ENCODE measurements at places on chromosomes 13 and 19. TPM values are rescaled to one million over a fixed set of nuclear protein-coding genes. Genes with fewer than 3 reads are reported as not detected.

ZNF808 gene
- polyA plus RNA-seq, result 2.6 TPM

KLF5 gene
- 6.4 TPM for polyA plus RNA-seq

TEKTIP1 gene
- 0.84 TPM for polyA plus RNA-seq

CYP4F12 gene
- 17.7 TPM for polyA plus RNA-seq

SLC17A7 gene
- 0.23 TPM for polyA plus RNA-seq

ZNF296 gene
- polyA plus RNA-seq, result 0.22 TPM

RAVER1 gene
- 7.4 TPM for polyA plus RNA-seq

EID2B gene
- polyA plus RNA-seq, result 0.98 TPM

CEACAM18 gene
- polyA plus RNA-seq, result not detected

SBK3 gene
- polyA plus RNA-seq, result 0.29 TPM

FGF22 gene
- 0.68 TPM for polyA plus RNA-seq

SDHAF1 gene
- 14.9 TPM for polyA plus RNA-seq

IL11 gene
- 0.28 TPM for polyA plus RNA-seq

ZNF577 gene
- polyA plus RNA-seq, result 6.8 TPM

ZNF723 gene
- not detected for polyA plus RNA-seq

SELENOV gene
- polyA plus RNA-seq, result not detected

SLC6A16 gene
- polyA plus RNA-seq, result 1.6 TPM

IZUMO1 gene
- polyA plus RNA-seq, result 0.66 TPM

ATP4B gene
- polyA plus RNA-seq, result 0.03 TPM

CLDN10 gene
- polyA plus RNA-seq, result 0.11 TPM

ZNF444 gene
- 13.7 TPM for polyA plus RNA-seq

CRB3 gene
- 4.1 TPM for polyA plus RNA-seq

SWSAP1 gene
- polyA plus RNA-seq, result 2.1 TPM

ZBTB32 gene
- 0.12 TPM for polyA plus RNA-seq

PAN3 gene
- polyA plus RNA-seq, result 5.9 TPM

FBXO46 gene
- 7.0 TPM for polyA plus RNA-seq

ZNF8 gene
- polyA plus RNA-seq, result 0.68 TPM

COL4A1 gene
- 103 TPM for polyA plus RNA-seq

FUZ gene
- polyA plus RNA-seq, result 20.9 TPM

FLT1 gene
- polyA plus RNA-seq, result 6.3 TPM

MRPL4 gene
- 85.7 TPM for polyA plus RNA-seq

ANGPTL8 gene
- 108 TPM for polyA plus RNA-seq

GPR18 gene
- 0.12 TPM for polyA plus RNA-seq
